Nucleus accumbens (tissue), 56 donors: ENCODE measurements at places on chromosomes 6 and 20.

- no peak for DNase-seq
Observed at GRCh38 chr20:35665949-35666288, 1.2 kb upstream of the CPNE1 start.

DNA sequence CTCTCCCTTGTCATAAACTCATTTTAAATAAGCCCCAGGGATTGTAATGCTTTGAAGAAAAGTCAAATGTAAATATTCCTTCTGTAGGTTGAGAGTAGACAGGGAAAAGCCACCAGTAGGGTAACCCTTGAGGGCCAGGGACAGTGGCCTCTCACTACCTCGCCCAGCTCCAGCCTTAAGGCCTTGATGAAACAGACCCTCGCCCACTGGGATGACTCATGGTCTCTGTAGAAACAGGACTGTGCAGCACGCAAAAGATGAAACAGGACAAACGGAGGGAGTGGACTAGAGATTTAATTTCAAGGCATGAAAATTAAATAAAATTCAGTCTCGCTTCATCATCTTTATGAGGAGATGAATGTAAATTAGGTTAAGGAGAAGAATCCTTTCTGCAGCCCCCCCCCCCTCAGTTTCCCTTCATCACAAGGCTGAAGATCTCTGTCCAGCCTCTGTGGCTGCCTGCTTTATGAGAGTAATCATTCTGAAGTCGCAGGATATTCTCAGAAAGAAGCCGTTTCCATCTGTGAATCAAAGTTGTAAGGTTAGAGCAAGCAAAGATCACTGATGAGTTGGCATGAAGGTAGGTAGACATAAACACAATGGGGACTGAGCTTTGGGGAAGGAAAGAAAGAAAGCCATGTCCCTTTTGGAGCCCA, 60.4 kb downstream of the TMEM200A start:
- DNase-seq: no peak

DNA sequence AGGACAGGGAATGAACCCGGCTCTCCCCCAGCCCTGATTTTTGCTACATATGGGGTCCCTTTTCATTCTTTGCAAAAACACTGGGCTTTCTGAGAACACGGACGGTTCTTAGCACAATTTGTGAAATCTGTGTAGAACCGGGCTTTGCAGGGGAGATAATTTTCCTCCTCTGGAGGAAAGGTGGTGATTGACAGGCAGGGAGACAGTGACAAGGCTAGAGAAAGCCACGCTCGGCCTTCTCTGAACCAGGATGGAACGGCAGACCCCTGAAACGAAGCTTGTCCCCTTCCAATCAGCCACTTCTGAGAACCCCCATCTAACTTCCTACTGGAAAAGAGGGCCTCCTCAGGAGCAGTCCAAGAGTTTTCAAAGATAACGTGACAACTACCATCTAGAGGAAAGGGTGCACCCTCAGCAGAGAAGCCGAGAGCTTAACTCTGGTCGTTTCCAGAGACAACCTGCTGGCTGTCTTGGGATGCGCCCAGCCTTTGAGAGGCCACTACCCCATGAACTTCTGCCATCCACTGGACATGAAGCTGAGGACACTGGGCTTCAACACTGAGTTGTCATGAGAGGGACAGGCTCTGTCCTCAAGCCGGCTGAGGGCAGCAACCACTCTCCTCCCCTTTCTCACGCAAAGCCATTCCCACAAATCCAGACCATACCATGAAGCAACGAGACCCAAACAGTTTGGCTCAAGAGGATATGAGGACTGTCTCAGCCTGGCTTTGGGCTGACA, 28.8 kb upstream of the ZBP1 start:
- no peak for DNase-seq

DNA sequence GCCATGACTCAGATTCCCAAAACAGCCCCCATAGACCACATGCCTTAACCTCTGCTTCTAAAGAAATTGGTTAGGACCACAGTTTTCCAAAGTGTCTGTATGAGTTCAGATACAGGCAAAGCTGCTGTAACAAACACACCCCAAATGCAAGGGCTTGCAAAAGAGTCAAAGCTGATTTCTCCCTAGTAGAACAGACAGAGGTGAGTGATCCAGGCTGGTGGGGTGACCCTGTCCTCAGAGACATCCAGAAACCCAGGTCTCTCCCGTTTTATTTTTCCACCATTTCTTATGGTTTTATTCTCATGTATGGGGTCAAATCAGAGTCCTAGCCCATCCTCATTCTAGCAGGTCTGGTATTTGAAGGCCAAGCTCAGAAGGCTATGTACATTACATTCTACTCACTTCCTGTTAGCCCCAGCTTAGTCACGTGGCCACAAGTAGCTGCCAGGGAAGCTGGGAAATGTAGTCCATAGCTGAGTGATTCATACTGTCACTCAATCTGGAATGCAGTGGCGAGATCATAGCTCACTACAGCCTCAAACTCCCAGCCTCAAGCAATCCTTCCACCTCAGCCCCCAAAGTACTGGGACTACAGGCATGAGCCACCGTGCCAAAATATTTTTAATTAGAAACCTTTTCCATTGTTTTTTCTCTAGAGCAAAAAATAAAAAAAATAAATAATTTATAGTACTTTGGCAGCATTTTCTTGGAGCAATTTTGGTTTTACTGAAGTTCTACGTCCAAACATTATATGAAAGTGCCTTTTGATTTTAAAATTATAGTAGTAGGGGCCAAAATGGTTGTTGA, 175.2 kb downstream of the ZMYND8 start:
- DNase-seq: no peak

DNA sequence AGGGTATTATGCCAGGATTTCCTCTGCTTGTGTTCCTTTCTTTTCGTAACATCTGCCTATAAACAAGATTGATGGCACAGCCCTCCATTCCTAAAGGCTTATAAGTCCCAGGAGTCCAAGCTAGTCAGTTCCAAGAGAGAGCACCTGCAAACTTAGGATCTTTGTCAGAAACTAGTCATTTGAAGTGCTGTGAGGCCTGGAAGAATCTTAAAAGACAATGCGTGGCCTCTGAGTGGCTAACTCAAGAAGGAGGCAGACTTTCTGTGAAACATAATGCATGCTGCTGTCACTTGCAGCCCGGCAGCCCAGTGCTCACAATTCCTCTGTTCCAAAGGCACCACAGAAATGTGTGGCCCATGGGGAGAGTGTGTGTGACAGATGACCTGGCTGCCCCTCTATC, 135.0 kb upstream of the SUPT3H start:
- DNase-seq: no peak

- DNase-seq: no peak
Observed at GRCh38 chr20:35260426-35260825, 17.5 kb downstream of the MMP24OS start.

GRCh38 chr20:46725186-46726165, 16.0 kb downstream of the SLC2A10 start:
- DNase-seq: no peak

DNA sequence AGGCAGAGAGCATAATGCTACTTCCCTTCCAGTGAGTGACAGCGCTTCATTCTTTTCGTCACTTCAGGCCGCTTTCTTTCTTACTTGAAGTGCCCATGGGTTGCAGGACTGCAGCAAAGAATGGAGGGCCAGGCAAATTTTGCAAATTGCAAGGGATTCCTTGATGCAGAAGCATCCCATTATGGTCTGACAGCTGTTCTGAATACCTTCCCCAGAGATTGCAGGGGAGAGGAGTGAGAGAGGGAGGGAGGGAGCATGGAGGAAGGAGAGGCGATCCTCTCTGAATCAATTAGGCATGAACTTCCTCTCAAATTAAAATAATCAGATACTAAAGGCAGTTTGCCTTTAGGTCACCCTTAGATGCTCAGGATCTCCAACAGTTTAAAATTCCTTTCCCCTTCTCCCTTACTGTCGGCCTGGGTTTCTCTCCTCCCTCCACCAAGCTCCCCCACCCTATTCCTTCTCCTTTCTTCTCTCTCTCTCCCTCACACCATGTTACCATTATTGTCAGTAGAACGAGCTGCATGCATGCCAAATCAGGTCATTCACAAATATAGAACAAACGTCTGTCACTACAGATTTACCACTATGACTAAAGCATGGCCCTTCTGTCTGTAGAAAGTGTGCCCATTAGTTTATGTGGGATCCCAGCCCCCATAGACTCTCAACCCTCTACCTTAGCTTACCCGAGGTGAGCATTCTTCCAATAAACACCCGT, 289.2 kb downstream of the CD83 start:
- no peak for DNase-seq

DNA sequence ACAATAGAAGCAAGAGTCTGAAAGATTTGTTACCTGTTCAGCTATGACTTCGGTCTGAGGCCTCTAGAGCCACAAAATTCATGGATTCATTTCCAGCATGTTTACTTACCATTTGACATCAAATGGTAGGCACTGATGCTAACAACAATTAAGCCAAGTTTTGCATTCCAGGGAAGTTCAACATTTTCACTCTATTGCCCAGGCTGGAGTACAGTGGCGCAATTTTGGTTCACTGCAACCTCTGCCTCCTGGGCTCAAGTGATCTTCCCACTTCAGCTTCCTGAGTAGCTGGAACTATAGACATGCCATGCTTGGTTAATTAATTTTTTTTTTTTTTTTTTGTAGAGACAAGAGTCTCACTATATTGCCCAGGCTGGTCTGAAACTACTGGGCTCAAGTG, 114.1 kb upstream of the SGK1 start:
- no peak for DNase-seq

DNA sequence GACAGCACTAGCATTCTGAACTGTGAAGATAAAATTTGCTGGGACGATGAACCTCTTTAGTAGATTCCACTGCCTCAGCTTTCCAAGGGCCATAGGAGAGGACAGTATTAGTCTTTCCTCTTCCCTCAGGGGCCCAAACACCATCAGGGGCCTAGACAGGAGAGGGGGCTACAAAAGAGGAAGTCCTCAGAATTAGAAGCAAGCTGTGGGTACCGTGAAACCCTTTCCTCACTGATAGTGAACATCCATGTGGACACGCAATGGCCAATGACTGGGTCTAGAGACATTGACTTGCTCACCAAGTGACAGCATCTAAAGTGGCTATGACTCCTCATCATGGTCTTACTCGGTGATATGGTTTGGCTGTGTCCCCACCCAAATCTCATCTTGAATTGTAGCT, 68.1 kb upstream of the UST start:
- DNase-seq: no peak

DNA sequence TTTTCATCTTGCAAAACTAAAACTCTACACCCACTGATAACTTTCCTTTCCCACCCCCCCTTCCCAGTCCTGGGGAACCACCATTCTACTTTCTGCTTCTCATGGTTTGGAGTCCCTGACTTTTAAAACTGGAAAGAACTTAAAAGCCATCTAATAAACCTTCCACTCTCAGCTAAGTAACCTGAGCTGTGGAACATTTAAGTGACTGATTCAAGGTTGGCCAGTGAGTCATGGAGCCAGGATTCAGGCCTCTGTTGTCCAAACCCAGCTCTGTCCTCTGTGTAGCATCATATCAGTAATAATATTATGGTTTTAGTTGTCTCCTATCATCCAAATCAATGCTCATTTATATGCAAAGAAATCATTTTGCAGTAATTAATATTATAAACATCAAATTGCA, 176.0 kb upstream of the NT5E start:
- DNase-seq: no peak

- no peak for DNase-seq
Observed at GRCh38 chr20:64001607-64002011, 20.7 kb downstream of the PRPF6 start.

DNA sequence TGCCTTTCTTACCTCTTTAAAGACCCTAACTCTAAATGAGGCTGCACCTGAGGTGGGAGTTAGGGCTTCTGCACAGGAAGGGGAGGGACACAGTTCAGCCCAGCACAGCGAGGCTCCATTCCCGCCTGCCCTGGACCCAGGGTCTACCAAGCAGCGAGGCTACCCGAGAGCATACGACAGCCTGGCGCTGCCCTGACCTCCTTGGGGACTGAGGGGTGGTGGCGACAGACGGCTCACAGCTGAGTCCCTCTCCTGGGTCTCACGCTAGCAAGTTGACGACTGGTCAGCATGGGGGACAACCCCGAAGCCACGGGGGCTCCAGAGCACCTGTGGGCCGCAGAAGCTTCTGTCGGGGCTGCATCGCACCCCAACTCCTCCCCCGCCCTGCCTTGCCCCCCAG, 24.4 kb downstream of the SLC17A9 start:
- DNase-seq: no peak

DNA sequence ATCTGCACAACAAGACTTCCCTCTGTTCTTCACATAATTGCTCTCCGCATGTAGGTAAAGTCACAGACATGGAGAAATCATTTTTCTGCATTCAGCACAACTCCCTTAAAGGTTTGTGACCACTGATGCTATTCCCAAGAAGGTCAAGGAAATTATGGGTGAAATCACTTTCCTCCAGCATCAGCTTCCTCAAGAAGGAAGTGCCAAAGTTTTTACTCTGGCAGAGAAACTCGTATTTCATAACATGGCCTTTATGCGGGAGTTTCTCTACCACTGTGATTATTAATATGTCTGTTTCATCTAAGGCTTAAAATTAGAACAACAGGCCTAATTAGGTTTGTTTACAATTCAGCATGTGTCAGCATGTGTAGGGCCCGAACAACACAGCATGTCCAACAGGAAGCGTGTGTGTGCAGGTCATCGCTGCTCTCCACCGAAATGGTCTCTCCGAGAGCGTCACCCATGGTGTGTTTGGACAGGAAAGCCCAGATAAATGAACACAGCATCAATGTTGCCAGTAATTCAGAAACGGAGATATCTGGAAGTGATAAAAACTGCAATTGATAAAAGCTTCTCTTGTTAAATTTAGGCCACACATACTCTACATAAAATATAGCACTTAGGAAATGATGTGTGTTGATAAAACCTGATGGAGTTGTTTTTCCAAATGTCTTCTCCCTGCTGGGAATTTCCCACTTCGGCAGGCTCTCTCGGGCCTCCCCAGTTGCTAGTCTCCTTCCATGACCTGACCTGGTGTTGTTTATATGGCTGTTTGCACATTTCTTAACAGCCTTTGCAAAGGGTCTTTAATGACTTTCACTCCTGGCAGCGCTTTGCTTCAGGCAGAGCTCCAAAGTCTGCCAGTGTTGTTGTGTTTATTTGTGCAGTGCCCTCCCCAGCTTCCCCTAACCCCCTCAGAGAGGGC, 265.1 kb upstream of the CEP162 start:
- DNase-seq: no peak

GRCh38 chr6:139586273-139586672, 211.8 kb upstream of the CITED2 start:
- no peak for DNase-seq
